ENCODE measurements at places on chromosomes 13 and 19.

DNA sequence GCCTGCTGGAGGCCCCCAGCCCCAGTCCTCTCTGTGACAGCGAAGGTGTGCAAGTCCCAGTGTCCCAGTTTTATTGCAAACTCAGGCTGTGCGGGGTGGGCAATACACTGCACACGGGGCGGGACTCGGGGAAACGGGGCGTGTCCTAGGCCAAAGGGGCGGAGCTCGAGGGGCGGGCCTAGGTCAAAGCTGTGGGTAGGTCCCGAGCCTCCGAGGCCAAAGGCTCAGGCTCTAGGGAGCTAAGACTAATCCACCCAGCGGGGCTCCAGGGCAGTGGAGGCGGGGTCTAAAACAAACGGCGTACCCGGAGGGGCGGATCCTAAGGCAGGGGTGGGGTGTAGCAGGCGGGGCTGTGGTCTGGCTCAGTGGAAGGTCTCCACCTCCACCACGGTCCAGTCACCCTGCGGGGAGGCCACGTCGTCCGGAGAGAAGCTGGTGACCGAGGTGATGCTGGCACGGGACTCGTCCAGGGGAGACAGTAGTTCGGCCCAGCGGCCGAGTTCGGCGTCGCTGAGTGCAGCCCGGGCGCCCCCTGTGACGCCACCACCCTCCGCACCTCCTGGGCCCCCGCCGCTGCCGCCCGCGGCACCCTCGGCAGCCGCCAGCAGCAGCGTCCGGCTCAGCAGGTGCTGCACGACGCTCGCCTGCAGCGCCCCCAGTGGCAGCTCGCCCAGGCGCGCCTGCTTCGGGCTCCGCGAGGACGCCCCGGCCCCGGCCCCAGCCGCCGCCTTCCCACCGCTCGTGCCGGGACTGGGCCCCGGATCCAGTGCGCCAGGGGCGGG lies 5.3 kb downstream of the PRR36 start:
- peak; percentile 70 for DNase-seq

- peak; percentile 63 for DNase-seq
These were observed 133.9 kb downstream of the AKAP11 start for GRCh38 chr13:42405665-42406390.

- no peak for DNase-seq
These were observed 1.3 kb upstream of the IRF2BP1 start for GRCh38 chr19:45887200-45887710.

DNA sequence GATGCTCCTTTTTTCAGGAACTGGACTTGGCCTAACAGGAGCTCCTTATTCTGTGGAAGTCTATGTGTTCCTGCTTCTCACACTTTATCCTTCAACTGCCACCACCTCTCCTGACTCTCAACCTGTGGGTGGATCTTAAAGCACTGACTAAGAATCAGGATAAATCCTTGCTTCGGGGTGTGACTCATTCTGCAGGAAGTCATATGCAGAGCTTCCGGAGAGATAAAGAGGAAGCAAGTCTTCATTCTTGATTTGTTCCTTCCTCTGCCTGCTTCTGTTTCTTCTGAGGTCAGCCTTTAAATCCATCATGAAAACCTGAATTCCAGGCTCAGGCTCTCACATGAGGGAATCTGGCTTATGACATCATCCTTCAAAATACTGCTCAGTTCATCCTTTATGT lies 137.1 kb upstream of the ATXN8OS start:
- DNase-seq: no peak

GRCh38 chr13:21739771-21740170 lies 68.9 kb downstream of the FGF9 start:
- DNase-seq: no peak

All from stimulated activated CD4-positive, alpha-beta T cell treated with anti-CD3 and anti-CD28 coated beads, Interleukin-2, amount 100 ng/mL, for 48 hours (primary cell).